Smooth muscle cell of the brain vasculature (primary cell): ENCODE measurements at places on chromosomes 5 and 9.

- no peak for DNase-seq
Observed at GRCh38 chr9:33120620-33121019, 44.1 kb upstream of the SMU1 start.

- no peak for DNase-seq
Observed at GRCh38 chr5:149550268-149550583, 1.0 kb downstream of the CSNK1A1 start.

DNA sequence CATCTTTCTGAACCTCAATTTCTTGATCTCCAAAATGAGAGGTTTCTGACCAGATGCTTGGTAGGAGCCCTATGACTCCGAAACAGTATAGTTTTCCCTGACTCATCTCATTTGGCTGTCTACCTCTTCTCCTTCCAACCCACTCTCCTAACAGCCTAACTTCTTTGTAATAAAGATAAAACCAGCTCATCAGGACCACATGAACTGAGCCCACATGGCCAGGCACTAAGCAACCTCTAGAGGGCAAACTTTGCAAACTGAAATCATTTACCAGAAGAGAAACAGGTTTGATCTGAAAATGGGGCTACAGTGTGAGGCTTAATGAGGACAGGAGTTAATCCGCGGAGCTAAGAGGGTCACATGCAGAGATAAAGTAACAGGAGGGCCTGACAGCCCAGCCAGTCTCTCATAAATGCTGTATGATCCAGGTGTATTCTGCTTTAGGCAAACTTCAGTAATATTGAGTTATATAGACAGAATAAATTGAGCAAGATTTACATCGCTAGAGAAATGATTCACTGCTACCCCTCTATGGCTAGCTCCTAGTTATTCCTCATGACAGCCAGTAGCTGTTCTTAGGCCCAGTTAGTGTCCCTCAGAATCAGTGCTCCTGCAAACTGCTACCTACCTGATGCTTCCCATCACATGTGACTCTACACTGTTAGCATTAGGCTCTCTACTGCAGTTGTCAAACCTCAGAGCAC is 64.6 kb downstream of the ABCA1 start:
- peak; percentile 49 for DNase-seq

- DNase-seq, result no peak
Observed at GRCh38 chr9:79477955-79478771, 93.6 kb upstream of the TLE4 start.

- peak; percentile 28 for DNase-seq
Observed at GRCh38 chr5:127564002-127564769, 46.7 kb downstream of the PRRC1 start.

- no peak for DNase-seq
Observed at GRCh38 chr5:112737070-112737462, 619 bp upstream of the APC start.

DNA sequence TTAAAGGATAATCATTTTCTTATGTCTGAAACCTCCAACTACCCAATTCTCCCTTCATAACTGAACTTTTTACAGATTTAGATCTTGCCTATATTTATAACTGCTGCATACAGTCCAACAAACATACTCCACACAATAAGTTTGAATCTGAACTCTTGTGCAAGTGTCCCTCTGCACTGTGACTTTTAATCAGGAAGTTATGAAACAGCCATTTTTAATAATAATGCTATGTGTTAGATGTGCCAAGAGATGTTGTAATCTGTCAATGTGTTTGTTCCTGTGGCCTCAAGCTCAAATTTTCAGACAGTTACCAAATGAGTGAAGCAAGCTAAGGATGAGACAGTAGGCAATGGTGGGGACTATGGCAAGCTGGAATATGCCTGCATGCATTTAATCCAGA is 57.6 kb upstream of the MTAP start:
- DNase-seq, result no peak

DNA sequence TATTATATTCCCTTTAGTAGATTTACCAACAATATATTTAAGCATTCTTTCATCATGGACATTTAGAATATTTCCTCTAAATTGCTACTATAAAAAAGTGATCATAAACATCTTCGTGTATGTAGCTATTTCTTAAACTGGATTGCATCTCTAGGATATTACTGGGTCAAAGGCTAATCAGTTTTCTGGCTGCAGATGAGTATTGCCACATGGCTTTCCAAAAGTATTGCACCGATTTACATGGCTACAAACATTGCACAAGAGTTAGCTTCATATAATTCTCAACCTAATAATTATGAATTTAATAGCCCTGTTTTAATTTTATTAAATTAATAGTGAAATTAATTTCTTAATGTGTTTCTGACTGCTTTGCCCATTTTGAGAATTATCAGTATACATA is 183.4 kb downstream of the DMRT2 start:
- DNase-seq, result no peak

DNA sequence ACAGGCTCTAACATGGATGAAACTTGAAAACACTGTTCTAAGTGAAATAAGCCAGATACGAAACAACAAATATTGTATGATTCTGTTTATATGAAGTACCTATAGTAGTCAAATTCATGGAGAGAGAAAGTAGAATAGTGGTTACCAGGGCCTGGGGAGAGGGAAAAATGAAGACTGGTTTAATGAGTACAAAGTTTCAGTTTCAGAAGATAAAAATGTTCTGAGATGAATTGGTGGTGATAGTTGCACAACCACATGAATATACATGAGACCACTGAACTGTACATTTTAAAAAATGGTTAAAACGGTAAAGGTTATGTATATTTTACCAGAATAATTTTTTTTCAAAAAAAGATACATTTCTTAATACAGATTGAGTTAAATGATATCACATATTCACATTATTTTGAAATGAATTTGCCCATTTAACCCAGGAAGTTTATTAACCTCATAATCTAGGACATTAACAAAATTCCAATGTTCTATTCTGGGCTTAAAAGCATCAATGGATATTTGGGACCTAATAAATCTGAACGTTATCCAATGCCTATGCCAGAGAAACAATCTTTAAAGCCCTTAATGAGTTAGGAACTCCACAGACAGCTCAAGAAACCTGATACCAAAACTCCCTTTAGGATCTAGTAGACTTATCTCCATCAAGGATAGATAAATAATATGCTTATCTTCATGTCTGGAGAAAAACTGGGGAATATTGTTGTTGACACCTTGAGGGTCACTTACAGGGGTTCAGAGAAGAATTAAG is 521.3 kb downstream of the EFNA5 start:
- DNase-seq, result no peak

- no peak for DNase-seq
Observed at GRCh38 chr5:98401656-98402055, 371.8 kb upstream of the RGMB start.

DNA sequence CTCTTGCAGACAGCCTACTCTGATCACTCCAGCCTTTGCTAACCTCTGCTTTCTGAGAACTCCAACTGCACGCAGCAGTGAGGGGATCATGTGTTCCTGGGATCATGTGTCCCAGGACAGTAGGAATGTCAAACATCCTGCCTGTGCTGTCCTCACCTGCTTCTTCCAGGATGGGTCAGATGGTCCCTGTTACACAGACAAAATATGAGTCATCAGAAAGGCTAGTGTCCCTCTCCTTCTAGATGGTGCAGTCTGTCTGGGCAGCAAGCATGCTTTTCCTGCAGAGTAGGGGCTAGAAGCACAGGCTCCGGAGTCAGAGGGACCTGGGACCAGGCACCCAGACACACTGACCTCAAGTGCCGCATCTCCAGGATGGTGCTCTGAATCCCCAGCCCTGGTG is 20.1 kb upstream of the SLC25A48 start:
- DNase-seq, result no peak

DNA sequence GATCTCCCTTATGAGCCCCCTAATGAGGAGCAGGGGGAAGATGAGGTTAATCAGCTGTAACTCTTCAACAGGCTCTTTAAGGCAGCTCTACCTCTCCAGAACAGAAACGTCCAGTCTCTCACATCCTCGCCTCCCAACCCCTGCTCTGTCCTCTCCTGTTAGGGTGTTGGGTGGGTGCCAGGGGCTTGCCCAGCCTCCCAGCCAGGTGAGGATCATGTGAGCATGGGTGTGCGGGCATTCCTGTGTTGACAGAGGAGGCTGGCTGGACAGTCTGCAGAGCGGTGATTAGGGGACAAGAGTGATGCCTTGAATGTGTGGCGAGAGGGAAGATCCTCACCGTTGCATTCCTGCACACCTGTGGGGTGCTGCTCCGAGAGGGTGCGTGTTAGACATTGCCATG is 51.7 kb downstream of the CCDC180 start:
- DNase-seq, result no peak

DNA sequence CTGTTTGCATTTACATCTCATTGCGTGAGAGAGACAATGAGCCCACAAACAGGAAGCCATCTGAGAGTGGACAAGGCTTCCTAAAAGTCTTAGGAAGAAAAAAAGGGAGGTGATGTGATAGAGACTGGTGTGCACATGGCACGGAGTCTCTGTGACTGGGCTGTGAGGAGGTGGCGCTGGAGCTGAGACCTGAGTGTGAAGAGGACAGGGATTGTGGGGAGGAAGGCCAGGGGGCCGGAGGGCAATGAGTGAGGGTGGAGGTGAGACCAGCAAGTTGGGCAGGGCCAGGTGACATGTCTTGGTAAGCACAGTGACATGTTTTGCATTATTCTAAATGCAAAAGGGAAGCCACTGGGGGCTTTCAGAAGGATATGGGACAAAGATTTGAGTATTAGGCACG is 45.0 kb downstream of the TSPAN17 start:
- DNase-seq, result no peak

GRCh38 chr5:127192836-127193338 is 97.7 kb upstream of the MEGF10 start:
- DNase-seq, result no peak

DNA sequence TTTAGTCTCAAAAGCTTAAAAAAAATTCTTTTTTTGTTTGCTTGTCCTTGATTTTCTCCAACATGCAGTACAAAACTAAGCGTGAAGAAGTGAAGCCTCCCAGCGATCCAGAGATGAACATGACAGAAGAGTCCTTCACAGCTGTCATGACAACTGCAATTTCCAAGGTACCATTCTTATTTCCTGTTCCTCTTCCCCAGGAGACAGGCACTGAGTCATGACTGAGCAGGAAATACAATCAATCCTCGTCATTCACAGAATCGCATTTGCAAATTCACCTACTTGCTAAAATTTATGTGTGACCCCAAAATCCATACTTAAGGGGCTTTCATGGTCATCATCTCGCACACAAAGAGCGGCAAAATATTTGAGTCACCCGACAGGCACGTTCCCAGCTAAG is 77.3 kb downstream of the SLC1A1 start:
- no peak for DNase-seq

DNA sequence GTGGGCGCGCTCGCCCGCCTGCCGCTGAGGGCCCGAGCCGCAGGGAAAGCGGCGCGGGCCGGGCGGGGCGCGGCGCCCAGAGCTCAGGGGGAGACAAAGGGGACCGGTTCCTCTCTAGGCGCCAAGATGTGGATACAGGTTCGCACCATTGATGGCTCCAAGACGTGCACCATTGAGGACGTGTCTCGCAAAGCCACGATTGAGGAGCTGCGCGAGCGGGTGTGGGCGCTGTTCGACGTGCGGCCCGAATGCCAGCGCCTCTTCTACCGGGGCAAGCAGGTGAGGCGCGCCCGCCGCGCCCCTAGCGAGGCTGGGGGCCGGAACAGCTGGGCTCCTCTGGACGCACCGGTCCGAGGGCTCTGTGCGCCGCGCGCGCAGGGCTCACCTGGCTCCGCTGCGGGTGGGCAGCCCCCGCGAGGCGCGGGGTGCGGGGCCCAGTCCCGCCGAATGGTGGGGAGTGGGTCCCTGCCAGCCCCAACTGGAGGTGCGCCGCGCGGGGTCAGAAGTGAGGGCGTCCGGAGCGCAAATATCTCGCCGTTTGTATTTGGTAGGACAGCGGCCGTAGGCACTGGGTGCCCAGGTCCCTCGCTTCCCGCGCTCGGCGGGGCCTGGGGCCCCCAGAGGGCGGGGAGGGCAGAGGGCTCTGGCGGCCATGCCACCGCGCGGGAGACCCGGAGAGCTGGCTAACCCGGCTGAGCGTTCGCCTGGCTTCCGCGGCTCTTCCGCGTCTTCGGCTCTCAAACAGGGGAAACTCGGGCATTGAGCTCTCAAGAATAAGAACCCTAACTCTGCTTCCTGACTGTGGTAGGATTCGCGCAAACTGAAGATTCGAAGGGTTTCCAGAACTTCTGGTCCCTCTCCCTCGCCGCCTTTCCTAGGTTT is 607 bp downstream of the UHRF2 start:
- DNase-seq, result no peak

DNA sequence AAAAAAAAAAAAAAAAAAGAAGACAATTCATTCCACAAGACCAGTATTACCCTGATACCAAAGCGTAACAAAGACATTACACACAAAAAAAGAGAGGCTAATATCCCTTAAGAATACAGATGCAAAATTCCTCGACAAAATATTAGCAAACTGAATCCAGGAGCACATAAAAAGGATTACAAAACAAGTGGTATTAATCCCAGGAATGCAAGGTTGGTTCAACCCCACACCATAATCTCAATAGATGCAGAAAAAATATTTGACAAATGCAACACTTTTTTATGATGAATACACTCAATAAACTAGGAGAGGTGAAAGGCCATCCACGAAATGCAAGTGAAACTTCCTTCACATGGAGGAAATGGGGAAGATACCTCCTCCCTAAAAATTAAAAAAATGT is 80.1 kb upstream of the TLR4 start:
- DNase-seq, result no peak

GRCh38 chr5:57209316-57210040 is 35.6 kb downstream of the GPBP1 start:
- no peak for DNase-seq

- DNase-seq, result no peak
Observed at GRCh38 chr5:133930061-133930812, 38.2 kb downstream of the C5orf15 start.

DNA sequence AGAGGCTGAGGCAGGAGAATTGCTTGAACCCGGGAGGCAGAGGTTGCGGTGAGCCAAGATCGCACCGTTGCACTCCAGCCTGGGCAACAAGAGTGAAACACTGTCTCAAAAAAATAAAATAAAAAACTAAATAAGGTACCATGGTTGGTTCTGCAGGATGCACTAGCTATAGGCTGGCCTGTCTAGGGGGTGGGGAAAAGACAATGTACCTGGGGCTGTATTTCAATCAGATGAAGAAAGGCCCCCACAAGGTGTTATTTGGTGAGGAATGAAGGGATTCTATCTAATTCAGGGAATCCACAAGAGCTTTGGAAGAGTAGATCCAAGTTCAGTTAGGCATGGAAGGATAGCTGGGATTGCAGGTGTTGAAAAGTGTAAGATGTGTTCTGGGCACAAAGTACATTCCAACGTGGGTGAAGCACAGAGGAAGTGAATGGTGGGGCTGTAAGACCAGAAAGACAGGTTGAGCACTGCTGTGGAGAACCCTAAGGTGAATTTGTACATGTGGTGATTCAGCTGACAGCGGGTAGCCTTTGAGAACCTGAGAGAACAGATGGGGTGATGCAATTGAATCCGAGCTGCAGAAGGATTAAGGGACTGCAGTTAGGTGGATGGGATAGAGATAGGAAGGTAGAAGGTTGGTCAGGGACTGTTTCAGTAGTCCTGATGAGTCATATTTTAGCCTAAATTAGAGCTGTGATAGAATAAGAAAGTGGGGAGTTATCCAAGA is 71.8 kb downstream of the CAST start:
- no peak for DNase-seq

- no peak for DNase-seq
Observed at GRCh38 chr5:74903165-74903787, 37.1 kb upstream of the FAM169A start.
